ENCODE measurements at places on chromosomes 11 and 22. TPM values are rescaled to one million over a fixed set of nuclear protein-coding genes. Genes with fewer than 3 reads are reported as not detected.
A peak's percentile ranks its signal among the peaks of the same experiment; 100 is the strongest.

Gene KRTAP5-2
- not detected for polyA plus RNA-seq

- no peak for DNase-seq
Measured at GRCh38 chr11:47593492-47593933, 698 bp downstream of the C1QTNF4 start.

DNA sequence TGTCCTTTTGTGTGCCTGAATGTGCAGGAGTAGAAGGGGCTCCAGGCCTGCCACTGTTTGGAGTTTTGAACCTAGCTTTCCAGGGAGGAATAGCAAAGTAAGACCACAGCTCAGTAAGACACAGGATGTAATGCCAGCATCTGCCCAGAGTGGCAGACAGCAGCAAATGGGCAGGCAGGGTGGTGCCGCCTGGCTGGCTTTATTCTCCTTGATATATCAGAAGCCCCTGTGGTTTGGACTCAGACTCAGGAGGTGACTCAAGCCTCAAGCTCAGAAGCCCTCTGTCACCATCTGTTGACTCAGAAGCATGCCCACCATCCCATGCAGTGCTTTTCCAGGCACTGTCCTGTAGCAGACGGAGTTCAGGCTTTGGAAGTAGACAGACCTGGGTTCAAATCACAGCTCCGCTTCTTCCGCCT is 72.7 kb upstream of the TTC12 start:
- no peak for DNase-seq

DNA sequence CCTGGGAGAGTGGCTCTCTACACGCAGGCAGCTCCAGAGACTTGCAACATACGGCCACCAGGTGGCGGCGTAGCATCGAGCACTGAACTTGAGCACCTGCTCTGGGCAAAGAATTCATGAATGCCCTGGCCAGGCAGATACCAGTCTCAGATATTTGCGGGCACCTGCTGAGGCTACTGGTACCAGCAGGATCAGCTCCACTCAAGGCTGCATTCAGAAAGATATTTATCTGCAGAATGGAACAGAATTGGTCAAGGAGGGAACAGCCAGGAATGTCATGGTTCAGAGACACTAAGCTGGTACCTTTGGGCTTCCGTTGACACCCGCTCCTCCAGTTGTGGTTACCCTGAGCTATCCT is 10.8 kb upstream of the CCDC86 start:
- DNase-seq, result peak; percentile 55

DNA sequence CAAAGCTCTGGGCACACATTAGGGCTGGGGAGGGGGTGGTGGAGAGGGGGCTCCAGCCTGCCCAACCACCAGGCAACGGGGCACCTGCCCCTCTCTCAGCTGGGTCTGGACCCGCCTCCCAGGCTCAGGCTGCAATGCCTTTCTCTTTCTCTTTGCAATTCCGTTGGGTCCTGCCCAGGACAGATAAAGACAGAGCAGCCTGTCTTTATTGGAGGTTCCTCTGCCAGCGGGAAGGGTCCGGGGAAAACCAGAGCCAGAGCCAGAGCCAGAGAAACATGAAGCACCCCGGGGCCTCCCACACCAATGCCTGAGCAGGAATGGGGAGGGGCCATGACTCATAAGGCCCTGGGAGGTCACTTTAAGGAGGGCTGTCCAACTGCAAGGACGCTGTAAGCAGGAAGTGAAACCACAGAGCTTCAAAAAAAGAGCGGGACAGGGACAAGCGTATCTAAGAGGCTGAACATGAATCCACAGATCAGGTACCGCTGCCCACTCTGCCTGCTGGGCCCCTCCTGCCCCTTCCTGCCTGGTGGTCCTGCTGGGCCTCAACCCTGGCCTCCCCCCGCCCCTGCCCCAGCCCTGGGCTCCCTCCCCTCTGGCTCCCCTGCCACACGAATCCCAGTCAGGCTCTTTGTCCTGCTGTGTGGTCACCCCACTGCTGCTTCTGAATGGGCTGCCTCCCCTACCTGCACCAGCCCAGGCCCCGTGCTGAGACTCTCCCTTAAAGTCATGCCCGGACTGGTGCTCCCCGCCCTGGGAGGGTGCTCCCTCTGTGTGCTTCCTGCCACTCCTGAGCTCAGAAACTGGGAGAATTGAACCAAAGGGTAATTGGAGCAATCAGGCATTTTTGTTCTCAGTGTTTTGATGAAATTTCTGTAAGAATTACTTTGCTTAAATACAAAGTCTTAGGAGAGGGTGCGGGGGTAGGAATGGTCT is at the start of gene APOBEC3B:
TSS of gene APOBEC3B (plus strand) at position 356 of the 936 bp plus-strand sequence. CDS start at position 463, 107 bp downstream.
- peak; percentile 63 for DNase-seq

Measured in right lung (tissue), 10 donors.